ENCODE measurements at places on chromosomes 16 and 17. TPM values are rescaled to one million over a fixed set of nuclear protein-coding genes. Genes with fewer than 3 reads are reported as not detected.

OR1F1 gene
- not detected for total RNA-seq

- no peak for DNase-seq
These were observed 926 bp downstream of the MYH10 start for GRCh38 chr17:8629371-8630226.

ABCA10 gene
- total RNA-seq = 3.0 TPM

COQ9 gene
- total RNA-seq = 103 TPM

PPL gene
- 36.3 TPM for total RNA-seq

GUCY2D gene
- not detected for total RNA-seq

PHKB gene
- total RNA-seq = 46.3 TPM

FBF1 gene
- 9.7 TPM for total RNA-seq

- no peak for DNase-seq
These were observed 1.4 kb downstream of the LGALS3BP start for GRCh38 chr17:78977997-78978973.

GRCh38 chr17:82350182-82351030 is 8.6 kb upstream of the TEX19 start:
- DNase-seq = no peak

GRCh38 chr17:65690626-65691310 is 129.3 kb upstream of the AXIN2 start:
- DNase-seq = no peak

- DNase-seq = no peak
These were observed 15.7 kb downstream of the TMIGD1 start for GRCh38 chr17:30318155-30318554.

DNA sequence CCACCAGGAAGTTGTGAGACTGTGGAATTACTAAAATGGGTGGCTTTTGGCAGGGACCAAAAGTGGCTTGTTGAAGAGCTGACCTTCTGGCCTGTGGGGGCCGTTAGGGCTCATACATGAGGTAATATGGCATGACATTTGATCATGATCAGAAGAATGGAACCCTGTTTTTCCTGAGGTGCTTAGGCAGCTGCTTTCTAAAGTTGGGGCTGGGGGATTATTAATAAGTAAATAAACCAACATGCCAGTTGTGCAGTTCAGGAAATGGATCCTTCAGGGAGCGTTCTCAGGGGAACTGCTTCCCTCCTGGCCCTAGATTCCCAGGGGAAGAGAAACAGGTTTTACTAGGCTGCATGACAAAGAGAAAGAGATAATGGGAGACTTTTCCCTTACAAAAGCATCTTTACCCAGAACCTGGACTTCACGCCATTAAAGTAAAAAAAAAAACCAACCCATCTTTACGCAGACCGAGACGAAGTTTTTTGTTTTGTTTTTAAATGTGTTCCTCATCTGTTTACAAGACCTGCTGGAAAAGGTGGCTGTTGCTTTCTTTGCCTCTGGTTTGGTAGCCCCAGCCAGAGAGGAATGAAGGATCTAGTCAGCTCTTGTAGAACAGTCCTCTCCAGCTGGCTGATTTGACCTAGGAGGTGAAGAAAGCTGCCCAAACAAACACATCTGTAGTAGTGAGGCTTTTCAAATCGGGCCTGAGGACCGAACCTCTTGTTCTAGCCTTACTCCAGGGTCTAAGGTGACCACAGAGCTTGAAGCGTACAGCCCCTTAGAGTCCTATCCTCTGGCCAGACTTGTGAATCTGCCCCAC is 22.7 kb downstream of the YPEL2 start:
- no peak for DNase-seq

SMIM36 gene
- not detected for total RNA-seq

C16orf92 gene
- total RNA-seq = not detected

- peak; percentile 17 for DNase-seq
These were observed 13.6 kb upstream of the CCL22 start for GRCh38 chr16:57345021-57345420.

GRCh38 chr17:54339731-54340130 is 517.0 kb downstream of the KIF2B start:
- no peak for DNase-seq

- DNase-seq = no peak
These were observed 47.8 kb upstream of the HAS3 start for GRCh38 chr16:69057400-69058378.

SLC5A10 gene
- not detected for total RNA-seq

DNA sequence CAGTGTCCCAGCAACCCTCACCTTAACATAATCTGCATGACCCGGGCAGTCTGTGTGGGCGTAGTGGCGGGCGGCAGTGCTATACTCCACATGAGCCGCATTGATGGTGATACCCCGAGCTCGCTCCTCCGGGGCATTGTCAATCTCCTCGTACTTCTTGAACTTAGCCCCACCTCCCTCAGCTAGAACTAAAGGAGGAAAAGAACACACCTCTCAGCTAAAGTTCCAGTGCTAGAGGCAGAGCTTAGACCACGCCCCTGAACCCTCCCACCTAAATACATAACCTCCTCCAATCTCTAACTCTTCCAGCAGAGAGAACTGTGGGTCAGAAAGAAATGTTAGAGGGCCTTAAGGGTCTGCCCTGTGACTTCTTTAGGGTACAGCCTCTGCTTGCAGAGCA is 855 bp downstream of the TUFM start:
- DNase-seq = no peak

DNA sequence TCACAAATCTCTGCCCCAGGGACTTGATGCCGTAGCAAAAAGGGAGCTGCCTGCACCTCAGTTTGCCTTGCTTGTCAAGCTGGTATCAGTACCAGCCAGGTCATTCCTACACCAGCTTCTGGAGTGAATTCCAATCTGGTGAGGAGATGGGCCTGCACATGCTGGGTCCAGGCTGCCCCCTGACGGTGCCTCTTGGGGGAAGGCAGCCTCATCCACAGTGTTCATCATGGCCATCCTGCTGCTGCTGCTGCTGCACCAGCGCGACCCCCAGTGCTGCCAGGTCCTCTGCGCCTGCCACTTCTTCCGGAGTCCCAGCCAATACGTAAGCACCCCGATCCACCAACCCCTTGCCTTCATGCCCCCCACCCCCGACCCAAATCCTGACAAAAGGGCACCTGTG is 8.3 kb downstream of the MRPL27 start:
- no peak for DNase-seq

DNA sequence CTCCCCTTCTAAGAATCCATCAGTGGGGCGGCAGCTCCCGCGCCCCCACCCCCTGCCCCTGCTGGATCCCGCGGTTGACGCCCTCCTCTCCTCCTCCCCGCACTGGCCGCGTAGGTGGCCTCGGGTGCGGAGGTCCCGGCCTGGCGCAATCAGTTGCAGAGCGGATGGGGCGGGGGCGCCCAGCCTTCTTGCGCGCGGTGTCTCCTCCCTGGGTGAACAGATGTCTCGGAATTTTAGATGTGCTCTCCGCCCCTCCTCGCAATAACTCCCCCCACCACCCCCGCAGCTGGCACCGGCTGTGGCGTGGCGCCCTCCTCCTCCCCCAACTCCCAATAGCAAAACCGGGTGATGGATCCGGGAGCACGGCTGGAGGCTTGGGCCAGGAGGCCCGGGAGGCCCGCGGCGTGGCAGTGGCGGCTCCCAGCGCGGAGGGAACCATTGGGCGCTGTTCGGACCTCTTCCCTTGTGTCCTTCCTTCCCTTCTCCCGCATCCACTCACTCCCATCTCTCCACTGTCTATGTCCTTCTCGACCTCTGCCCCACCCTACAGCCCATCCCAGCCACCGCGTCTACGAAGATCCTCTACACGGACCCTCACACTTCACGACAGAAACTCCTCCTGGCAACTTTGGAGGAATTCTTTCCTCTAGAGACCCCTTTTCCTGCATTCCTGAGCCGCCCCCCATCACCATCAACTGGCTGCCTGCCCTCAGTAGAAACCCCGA is 11.0 kb downstream of the NEUROD2 start:
- no peak for DNase-seq

GRCh38 chr16:52034830-52035229 is 512.1 kb downstream of the TOX3 start:
- no peak for DNase-seq

DNA sequence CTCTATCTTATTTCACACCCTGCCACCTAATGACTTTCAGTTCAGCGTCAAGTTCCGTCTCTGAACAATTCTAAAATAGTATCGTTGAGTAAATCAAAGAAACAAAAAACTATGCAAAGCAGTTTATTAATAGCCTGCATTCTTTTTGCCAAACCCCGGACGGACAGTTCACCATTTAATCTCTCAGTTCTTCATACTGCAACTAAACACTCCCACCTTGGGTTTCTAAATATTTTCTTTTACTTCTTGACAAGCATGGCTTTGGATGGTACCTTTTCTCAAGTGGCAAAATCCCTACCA is 1.2 kb downstream of the MYH11 start:
- no peak for DNase-seq

DNA sequence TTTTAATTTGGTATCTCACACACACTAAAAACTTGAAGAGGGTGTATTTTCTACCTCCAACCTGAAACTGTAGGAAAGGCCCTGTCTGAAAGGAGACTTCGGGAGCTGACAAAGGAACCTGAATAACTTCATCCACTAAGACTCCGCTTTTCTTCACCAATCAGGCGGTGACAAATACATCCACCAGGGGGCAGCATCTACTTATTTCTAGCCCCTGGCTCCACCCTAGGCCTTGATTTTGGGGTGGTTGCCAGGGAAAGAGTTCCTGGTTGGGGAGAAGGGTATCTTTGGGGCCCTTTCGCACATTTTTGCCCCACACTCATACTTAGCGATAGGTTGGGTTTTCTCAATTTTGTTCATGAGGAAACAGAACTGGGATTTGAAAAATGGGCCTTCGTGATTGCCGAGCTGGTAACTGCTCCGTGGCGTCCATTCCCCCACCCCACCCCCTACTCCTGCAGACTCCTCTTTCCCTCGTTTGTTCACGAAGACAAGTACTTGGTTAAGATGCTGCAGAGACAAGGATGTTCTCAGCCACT is 4.8 kb upstream of the ARL4D start:
- DNase-seq = peak; percentile 98

CD300H gene
- total RNA-seq = not detected

CDK12 gene
- total RNA-seq = 35.2 TPM

DNA sequence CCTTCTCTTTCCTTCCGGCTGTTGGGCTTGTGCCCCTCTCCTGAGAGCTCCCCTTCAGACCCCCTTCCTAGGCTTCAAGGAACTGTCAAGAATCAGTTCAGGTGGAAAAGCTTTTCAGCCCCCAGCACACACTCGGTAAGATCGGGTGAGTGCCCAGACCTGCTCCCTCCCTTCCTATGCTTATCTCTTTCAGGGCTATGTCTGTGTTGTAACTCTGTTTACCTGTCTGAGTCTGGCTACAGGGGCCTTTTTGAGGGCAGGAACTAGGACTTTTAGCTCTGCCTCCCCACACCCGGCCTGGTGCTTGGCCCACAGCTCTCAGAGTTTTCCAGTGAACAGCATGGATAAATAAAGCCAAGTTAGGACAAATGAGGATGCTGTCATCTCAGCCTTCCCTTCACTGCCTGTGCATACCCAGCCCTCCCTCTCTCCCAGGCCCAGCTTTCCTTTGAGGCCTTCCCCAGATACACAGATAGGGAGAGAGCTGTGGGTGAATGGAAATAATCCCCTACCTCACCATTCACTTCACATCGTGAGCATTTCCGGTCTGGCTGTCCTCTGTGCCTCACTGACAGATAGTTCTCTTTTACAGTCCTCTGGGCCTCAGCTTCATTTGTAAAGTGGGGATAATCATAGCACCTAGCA is 5.7 kb upstream of the MRPS23 start:
- DNase-seq = no peak

NOXO1 gene
- not detected for total RNA-seq

GRCh38 chr16:78773706-78774105 is 674.3 kb downstream of the WWOX start:
- DNase-seq = no peak

- no peak for DNase-seq
These were observed 382.1 kb downstream of the RBFOX1 start for GRCh38 chr16:7714775-7715174.

RGS11 gene
- total RNA-seq = 18.2 TPM

DNA sequence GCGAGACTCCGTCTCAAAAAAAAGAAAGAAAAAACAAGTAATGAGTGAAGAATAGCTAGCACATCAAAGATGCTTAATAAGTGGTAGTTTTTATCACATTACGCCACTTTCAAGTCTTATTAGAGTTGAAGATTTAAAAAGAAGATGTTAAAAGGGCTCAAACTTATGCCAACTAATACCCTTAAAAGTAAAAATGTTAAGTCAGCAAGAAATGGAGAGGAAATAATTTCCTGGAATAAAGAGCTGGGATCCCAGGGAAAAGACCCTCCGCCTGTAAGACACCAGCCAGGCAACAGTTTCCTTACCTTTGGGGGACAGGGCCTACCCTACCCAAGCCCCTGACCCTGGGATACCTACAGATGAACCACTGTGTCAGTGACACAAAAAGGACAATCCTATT is 3.6 kb downstream of the XPO6 start:
- no peak for DNase-seq

PRSS53 gene
- total RNA-seq = 1.3 TPM

TBC1D3 gene
- total RNA-seq = not detected

CRISPLD2 gene
- 230 TPM for total RNA-seq

ABCA5 gene
- 20.8 TPM for total RNA-seq

GRCh38 chr16:84737192-84738011 is 37.6 kb downstream of the USP10 start:
- DNase-seq = no peak

GRCh38 chr16:67881621-67882161 is 3.0 kb upstream of the NRN1L start:
- DNase-seq = no peak

DNA sequence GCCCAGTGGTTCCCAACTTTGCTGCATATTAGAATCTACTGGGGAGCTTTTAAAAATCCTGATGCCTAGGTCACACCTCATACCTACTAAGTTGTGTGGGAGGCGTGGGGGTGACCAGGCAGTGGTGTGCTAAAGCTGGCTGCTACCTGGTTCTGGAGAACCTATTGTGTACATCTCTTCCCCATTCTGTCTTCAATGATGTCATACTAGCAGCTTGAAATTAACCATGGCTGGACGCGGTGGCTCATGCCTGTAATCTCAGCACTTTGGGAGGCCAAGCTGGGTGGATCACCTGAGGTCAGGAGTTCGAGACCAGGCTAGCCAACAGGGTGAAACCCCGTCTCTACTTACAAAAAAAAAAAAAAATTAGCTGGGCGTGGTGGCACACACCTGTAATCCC is 11.3 kb upstream of the NLK start:
- DNase-seq = no peak

Measured in esophagus muscularis mucosa (tissue), 4 donors.